Dorsolateral prefrontal cortex (tissue), 122 donors: ENCODE measurements at places on chromosomes 4 and X.

GRCh38 chr4:56048702-56049431, 100.1 kb downstream of the CEP135 start:
- DNase-seq = peak; percentile 51

DNA sequence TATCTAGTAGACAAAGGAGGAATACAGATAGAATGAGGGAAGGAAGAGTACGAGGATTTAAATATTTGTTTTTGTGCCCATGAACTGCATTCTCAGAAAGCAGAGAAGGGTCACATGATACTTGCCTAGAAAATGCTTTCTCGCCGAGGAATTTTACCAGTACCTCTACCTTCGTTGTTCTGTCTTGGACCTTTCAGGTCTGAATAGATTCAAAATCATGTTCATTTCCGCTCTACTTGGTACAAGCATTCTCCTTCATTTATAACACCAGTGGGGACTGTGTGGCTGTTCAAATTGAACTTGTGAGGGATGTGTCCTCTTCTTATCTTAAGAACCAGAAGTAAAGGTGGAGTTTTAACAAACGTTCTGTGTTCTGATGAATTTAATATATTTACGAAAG, 1.9 kb downstream of the USP38 start:
- no peak for DNase-seq

DNA sequence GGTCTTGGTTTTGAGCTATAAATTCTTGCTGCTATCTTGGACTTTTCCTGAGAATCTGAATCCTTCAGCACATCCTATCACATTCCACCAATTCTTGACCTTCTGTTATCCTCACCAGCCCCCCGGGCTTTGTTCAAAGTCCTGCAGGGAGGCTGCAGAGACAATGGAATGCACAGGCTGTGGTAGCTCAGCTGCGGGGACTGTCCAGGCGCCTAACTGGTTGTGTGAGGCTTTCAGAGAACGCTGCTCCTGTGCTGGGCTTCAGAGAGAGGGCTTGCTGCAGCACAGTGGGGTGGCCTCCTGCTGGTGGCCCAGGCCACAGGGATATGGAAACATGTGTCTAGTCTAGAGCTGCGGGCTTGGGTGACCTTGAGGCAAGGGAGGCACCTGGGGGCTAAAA, 196.3 kb upstream of the GATB start:
- no peak for DNase-seq

GRCh38 chrX:137428766-137429591, 136.9 kb upstream of the ZIC3 start:
- DNase-seq = no peak

DNA sequence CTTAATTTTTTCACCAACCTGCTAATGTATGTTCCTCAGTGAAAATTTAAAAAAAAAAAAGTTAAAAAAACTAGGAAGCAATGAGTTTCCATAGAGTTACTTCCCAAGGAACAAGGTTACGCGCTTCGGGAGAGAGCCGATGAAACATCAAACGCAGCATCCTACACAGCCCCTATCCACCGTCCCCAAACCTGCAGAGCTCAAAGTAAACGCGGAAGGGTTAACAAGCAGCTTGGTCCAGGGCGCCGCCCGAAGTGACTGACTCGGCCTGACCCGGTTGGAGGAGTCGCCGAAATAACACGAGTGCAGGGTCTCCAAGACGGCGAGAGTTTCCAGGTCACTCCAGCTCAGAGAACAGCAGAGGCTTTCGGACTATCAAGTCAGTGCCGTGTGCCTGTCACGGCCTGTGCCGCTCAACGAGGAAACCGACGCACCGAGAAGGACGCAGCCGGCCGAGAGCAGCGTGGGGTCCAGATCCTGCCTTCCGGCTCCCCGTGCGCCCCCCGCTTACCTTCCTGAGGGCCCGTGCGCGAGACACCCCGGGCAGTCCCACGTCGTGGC, 512 bp downstream of the NOP14 start:
- peak; percentile 33 for DNase-seq

DNA sequence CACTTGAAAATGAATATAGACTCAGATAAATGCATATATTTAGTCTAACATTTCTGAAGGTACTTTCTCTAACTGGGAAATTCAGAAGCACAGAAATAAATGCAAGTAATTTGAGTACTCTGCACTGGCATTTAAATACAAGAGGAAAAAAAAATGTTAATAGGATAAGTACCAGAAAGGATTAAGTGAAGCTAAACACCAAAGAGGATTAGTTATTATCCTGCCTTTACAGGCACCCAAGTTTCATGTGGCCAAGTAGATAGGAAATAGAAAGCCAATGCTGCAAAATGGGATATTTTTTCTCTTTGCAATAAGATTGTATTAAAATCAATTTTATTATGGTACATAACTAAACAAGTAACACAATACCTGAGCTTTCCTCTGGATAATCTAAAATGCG, 762.5 kb downstream of the PCDH7 start:
- DNase-seq = no peak
